DMS 273 treated with DMSO at 0.1 percent for 48 hours (cell line): ENCODE measurements at places on chromosomes 3 and 15.
A peak's percentile ranks its signal among the peaks of the same experiment; 100 is the strongest.

- no peak for DNase-seq
Measured at GRCh38 chr3:120560304-120561250, 35.6 kb upstream of the NDUFB4 start.

DNA sequence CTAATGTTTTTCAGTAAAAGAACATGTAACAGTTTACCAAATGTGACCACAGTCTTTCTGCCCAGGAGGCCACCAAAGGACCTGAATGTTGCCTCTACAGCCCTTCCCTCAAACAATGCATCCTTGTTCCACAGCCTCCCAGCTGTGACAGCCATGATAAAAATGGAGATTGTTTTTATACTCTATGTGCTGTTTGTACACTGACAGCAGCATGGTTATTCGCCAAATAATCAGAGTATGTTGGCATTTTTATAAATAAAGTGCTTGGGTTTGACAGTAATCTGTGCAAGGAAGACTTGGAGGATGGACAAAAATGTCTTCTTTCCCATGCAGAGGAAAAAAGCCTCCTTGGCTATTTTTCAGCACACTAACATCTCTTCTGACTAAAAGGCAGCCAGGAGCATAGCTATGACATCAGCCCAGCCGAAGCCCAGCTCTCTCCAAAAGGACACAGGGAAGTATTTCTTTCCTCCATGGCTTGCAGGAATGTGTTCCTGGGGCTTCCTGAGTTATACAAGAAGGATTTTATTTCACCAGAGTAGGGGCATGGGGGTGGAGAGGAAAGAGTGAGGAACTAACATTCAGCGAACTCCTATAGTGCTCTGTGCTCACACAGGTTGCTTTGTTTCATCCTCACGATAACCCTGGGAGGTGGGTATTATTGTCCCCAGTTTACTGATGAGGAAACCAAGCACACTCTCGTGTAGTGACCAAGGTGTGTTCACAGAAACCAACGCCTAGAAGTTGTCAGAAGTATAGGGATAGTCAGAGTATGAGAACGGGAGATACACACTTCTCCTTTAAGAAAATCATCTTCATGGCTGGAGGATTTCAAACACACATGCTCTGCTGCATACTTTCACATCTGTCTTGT, 339.7 kb downstream of the MECOM start:
- DNase-seq = no peak

- no peak for DNase-seq
Measured at GRCh38 chr3:161731968-161732367, 235.4 kb downstream of the OTOL1 start.

GRCh38 chr3:11455956-11456355, 183.8 kb downstream of the ATG7 start:
- no peak for DNase-seq

GRCh38 chr15:62135532-62136134, 29.5 kb downstream of the C2CD4B start:
- DNase-seq = no peak

DNA sequence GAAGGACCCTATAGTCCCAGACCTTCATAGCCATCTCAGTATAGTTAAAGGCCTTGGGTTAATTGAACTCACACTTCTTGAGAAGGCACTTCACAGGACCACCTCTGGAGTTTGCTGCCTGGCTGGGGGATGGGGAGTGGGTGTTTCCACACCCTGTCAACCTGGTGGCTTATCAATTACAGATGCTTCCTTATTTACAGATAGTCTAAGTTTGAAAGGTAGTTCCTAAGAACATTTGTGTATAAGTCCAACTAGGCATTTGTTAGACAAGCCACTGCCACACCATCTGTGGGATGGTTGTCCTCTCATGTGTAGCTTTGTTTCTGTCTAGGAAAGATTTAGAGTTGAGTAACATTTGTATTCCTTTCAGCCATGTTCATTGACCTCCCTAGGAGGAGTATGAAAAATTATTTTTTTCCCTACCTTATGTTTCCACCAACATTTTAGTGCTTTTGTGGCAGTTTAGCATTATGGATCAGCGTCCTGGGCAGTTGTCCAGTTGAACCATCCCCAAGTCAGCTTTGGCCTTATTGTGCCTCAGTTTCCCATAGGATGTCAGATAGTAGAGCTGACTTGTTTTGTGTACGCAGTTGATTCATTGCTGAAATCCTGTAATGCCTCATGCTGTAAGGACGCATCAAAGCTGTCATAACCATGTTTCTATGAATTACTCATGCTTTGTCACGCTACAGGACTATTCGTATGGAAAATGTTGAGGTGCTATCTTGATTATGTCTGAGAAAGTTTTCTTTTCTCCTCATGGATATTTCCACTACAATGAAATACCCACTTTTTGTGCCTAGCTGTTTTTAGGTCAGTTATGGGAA, 21.2 kb upstream of the SIAH2 start:
- DNase-seq = no peak

DNA sequence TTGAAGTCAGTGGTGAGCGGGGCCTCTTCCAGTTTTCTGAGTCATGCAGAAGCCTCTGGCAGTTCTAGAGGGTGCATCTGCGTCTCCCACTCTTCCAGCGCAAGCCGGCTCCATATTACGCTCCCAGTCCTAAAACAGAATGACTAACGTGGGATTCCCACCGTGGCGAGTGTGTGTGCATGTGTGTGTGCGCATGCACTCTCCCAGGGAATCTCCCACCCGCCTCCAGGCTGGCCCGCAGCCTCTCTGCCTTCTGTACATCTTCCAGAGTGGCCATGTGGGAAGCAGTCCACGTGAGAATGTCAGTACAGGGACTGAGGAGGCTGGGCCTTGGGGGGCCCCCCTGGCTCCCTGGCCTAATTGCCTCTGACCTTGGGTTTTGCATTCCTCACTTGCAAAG, 87.7 kb downstream of the LSM3 start:
- no peak for DNase-seq

DNA sequence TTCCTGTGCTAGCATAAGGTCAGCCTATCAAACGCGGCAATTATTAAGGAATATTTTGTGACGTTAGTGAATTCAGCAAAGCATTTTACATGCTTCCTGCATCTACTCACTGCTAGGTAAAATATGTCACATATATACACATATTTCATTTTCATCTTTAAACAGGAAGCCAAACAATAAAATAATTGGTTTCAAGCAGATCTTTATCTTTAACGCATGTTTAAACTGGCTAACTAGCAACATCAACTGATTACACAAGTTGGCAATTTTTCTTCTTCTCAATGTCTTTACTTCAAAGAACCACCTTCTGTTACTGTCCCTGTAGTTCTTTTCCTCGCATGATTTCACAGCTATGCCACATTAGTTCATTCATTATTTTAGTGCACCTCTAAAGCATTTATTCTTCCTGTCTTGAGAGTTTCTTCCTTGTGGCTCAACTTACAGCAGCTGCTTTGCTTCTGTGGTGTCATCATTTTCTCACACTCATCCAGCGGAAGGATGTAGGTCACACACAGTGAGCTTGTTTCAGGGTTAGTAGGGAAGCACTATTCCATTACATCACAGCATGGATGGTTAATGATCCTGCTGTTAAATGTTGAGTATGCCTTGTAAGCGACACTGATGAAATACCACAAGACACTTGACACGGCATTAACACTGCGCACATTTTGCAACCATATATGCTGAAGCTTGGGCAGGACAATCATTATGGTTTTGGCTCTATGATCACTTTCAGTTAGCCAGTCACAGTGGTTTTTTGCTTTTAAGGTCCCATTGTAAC, 2.3 kb upstream of the BCHE start:
- no peak for DNase-seq

- DNase-seq = no peak
Measured at GRCh38 chr3:120780977-120781376, 38.4 kb downstream of the GTF2E1 start.

GRCh38 chr3:129058441-129059200, 2.0 kb upstream of the GP9 start:
- DNase-seq = peak; percentile 70
